HFFc6 (cell line): ENCODE measurements at places on chromosomes 7 and 10.

GRCh38 chr10:103021900-103022293 lies 103.8 kb downstream of the CNNM2 start:
- no peak overlapping the region for H3K27ac ChIP-seq
- no peak for DNase-seq
- no peaks in the 10 kb centered on the region for H3K36me3 ChIP-seq

DNA sequence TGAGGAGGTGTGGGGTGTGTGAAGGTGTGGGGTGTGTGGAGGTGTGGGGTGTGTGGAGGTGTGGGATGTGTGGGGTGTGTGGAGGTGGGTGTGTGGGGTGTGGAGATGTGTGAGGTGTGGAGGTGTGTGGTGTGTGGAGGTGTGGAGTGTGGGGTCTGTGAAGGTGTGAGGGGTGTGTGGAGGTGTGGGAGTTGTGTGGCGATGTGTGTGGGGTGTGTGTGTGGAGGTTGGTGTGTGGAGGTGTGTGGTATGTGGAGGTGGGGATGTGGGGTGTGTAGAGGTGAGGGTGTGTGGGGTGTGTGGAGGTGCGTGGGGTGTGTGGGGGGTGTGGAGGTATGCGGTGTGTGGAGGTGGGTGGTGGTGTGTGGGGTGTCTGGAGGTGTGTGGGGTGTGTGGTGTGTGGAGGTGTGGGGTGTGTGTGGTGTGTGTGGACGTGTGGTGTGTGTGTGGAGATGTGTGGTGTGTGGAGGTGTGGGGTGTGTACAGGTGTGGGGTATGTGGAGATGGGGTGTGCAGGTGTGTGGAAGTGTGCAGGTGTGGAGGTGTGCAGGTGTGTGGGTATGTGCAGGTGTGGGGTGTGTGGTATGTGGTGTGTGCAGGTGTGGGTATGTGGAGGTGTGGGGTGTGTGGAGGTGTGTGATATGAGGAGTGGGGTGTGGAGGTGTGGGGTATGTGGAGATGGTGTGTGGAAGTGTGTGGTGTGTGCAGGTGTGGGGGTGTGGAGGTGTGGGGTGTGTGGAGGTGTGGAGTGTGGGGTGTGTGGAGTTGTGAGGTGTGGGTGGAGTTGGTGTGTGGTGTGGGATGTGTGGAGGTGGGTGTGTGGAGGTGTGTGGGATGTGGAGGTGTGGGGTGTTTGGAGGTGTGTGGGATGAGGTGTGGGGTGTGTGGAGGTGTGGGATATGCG lies 34.5 kb downstream of the SPDYE17 start:
- H3K27ac ChIP-seq = no peak overlapping the region
- no peak for DNase-seq
- no peak overlapping the region for H3K4me3 ChIP-seq
- H3K27me3 ChIP-seq = no peaks in the 10 kb centered on the region; the same call in 1 of the 2 replicates
- H3K36me3 ChIP-seq = no peaks in the 10 kb centered on the region

DNA sequence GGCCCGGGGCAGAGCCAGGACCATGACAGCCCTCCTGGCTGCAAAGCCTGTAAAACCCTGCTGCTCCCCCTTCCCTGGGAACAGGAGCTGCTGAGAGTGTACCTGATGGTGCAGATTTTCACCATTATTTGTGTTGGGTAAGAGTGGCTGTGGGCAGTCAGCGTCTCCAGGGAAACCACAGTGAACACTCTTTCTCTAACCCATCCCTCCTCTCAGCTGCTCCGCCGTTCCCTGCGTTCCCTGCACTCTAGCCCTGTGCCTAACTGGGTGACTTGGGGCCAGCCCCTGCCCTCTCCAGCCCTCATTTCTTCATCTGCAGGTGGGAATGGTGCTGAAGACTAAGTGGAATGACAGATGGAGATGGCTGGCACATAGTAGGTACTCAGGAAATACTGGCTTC lies 75.9 kb upstream of the PCBD1 start:
- no peaks in the 10 kb centered on the region for H3K36me3 ChIP-seq
- DNase-seq = no peak
- H3K4me1 ChIP-seq = no peaks in the 10 kb centered on the region
- no peak overlapping the region for H3K27ac ChIP-seq

DNA sequence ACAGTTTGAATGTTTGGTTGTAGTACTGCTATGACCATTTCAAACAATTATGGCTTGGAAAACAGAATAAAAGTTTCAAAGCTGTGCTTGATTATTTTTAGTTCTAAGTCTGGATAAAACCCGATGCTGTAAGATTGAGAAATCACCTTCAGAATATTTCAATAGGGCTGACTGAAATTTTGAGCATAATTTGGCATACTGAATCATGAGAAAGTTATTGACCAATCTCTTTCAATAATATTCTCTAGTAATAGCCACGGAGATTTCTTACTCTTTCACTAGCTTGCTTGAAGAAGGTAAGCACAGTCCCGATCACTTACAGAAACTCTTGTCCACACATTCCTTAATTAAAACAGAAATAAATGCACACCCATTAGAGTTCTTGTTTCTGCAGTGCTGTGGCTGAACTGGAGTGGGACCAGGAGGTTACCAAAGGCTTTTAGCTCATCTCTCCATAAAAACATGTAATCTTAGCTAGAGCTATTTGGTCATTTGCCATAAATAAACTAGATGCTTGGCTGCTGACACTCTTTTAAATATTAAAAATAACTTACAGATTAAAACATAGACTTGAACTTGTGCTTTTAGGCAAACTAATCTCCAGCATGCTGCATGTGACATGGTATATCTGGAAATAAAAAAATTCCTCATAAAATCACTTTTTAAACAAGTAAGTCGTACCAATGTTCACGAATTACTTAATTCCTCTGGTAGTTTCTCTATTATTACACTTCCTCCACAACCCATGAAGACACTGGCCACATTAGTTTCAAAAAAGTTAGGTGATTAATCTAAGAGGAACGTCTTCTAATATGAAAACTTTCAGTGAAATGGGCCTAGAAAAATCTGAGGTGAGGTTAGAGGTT lies 97.8 kb downstream of the AGMO start:
- H3K36me3 ChIP-seq = no peaks in the 10 kb centered on the region
- peak; percentile 2 for DNase-seq
- peak overlapping the region; percentile 57 for H3K27ac ChIP-seq
- peak overlapping the region; percentile 41 for H3K4me3 ChIP-seq

DNA sequence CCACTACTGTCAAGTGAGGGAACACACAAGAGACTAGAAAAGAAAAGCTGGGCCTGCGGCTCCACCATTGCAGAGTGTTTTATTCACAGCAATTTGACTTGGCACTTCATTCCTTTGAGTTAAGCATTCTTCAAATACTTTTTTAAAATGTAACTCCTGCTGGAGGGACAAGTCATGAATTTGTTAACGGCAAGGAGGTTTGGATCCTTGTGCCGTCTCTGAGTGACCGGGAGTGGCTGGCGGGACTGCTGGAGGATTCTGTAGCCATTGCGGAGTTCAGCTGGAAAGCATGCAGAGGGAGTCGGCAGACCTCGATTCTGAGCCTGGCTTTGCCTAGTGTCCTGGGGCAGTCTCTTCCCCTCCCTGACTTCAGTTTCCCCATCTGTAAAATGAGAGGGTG lies 9.8 kb downstream of the HSPA12A start:
- peak overlapping the region; percentile 88 for H3K27ac ChIP-seq
- H3K4me1 ChIP-seq = peaks cover 72% of the 10 kb centered on the region
- peaks cover 10% of the 10 kb centered on the region for H3K36me3 ChIP-seq
- peaks cover 2% of the 10 kb centered on the region; the same call in 1 of the 2 replicates for H3K27me3 ChIP-seq
- DNase-seq = peak; percentile 23

DNA sequence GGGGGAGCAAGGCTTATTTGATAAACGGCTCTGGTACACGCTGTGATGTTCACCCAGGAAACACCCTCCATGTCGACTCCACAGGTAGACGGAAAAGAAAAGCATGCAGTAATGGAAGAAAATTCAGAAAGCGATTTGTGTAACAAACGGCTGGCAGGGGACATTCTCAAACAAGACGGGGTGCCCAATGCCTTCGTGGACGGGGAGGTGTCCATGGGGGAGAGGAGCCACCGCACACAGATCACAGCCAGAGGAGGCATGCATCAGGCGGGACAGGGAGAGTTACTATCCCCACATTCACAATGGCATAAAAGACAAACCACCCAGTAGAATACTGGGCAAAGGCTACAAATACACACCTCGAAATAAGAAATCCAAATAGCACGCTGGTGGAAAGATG lies 20.1 kb downstream of the CNPY1 start:
- H3K4me3 ChIP-seq = no peak overlapping the region
- no peaks in the 10 kb centered on the region for H3K4me1 ChIP-seq
- H3K27me3 ChIP-seq = peaks cover 33% of the 10 kb centered on the region
- no peaks in the 10 kb centered on the region for H3K36me3 ChIP-seq

GRCh38 chr7:76430836-76431235 lies 6.1 kb downstream of the ZP3 start:
- peaks cover 6% of the 10 kb centered on the region; the same call in 1 of the 2 replicates for H3K4me1 ChIP-seq
- peaks cover 2% of the 10 kb centered on the region for H3K27me3 ChIP-seq
- H3K36me3 ChIP-seq = no peaks in the 10 kb centered on the region
- DNase-seq = no peak
- no peak overlapping the region for H3K4me3 ChIP-seq
- H3K27ac ChIP-seq = no peak overlapping the region

- H3K36me3 ChIP-seq = no peaks in the 10 kb centered on the region
- no peaks in the 10 kb centered on the region for H3K27me3 ChIP-seq
- H3K27ac ChIP-seq = peak overlapping the region; percentile 54
- peaks cover 74% of the 10 kb centered on the region for H3K4me1 ChIP-seq
- H3K4me3 ChIP-seq = peak overlapping the region; percentile 72
Observed at GRCh38 chr10:109282510-109282909, 640.8 kb downstream of the XPNPEP1 start.

DNA sequence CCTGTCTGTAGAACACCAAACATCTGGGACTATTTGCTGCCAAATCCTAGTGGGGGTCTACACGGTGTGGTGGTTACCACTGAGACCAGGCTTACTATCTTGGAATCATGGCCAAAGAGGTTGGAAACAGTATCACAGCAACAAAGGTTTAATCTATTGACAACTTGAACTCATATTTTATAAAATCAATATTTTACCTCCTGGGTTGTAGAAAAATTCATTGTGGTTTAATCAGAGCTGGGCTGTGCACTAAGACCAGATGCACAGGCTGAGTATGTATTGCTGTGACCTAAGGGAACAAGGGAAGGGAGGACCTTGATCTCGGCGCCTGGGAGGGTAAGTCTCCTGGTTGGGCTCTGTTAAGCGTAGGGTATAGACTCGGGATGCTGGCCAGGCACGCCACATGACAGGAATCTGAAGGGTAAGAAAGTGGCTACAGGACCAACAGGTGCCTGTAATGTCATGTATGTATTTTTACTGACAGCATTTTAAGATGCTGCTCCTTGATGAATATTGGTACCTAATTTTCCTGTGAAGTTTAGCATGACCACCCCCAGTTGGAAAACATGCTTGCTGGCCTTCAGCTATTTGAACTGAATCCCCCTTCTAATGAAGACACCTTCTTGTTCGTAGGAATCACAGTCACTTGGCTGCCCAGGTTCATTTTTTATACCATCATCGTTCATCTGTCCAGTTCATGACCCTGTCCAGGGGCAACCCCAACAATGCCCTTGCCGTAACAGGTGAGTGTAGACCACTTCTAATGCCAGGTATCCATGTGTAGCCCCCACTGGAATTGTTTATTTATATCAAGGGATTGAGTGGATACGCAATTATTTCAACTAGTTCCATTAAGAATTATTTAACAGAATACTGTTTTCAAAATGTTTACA lies 79.5 kb downstream of the EZH2 start:
- H3K36me3 ChIP-seq = peaks cover 20% of the 10 kb centered on the region
- H3K27me3 ChIP-seq = peaks cover 4% of the 10 kb centered on the region; the same call in 1 of the 2 replicates
- no peak overlapping the region for H3K4me3 ChIP-seq

- no peak overlapping the region for H3K4me3 ChIP-seq
- peaks cover 26% of the 10 kb centered on the region for H3K36me3 ChIP-seq
- H3K4me1 ChIP-seq = peaks cover 95% of the 10 kb centered on the region
- peak; percentile 84 for DNase-seq
- peak overlapping the region; percentile 63 for H3K27ac ChIP-seq
- peaks cover 4% of the 10 kb centered on the region; the same call in 1 of the 2 replicates for H3K27me3 ChIP-seq
Observed at GRCh38 chr10:68096913-68097516, 12.3 kb upstream of the MYPN start.

GRCh38 chr10:28633750-28634149 lies 43.6 kb upstream of the BAMBI start:
- DNase-seq = no peak
- H3K36me3 ChIP-seq = no peaks in the 10 kb centered on the region
- H3K4me3 ChIP-seq = no peak overlapping the region
- H3K4me1 ChIP-seq = peaks cover 8% of the 10 kb centered on the region
- no peak overlapping the region for H3K27ac ChIP-seq
- peaks cover 21% of the 10 kb centered on the region for H3K27me3 ChIP-seq

DNA sequence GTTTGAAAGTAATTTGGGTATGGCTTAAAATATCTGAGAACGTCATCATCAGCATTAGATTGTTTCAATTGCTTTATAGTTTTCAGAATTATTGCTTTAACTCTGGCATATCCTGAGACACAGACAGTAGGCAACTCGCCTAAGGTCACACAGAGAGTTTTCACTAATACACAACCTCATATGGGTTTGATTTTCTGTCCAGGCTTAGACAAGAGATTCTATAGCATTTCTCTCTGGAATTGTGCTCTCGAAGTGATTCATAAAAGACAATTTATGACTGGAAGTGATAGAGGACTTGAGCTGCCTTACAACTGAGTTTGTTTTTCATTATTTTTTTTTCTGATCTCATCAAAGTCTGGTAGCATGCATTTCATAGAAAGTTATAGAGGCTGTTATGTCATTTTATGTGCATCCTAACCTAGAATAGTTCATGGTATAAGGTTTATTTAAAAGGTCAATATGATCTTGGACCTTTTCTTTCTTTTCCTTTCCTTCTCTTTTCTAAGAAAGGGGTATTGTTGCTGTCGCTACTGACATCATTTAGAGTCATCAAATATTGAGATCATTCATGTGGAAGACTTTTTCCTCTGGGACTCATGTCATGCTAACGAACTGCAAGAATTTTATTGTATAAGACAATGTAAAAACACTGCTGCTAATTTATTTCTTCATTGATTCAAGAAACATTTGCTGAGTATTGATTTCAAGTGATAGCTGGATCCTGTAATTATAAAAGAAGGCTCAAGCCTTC lies 278.2 kb downstream of the PLXDC2 start:
- no peaks in the 10 kb centered on the region for H3K36me3 ChIP-seq
- no peak overlapping the region for H3K4me3 ChIP-seq
- DNase-seq = no peak
- no peaks in the 10 kb centered on the region for H3K27me3 ChIP-seq

GRCh38 chr7:1169409-1170368 lies 9.7 kb upstream of the ZFAND2A start:
- no peak overlapping the region for H3K27ac ChIP-seq
- H3K27me3 ChIP-seq = peaks cover 3% of the 10 kb centered on the region
- no peak overlapping the region for H3K4me3 ChIP-seq

GRCh38 chr7:155326385-155326784 lies 28.7 kb downstream of the INSIG1 start:
- no peaks in the 10 kb centered on the region; the same call in 1 of the 2 replicates for H3K36me3 ChIP-seq
- peaks cover 4% of the 10 kb centered on the region; the same call in 1 of the 2 replicates for H3K27me3 ChIP-seq
- H3K27ac ChIP-seq = no peak overlapping the region
- no peak overlapping the region for H3K4me3 ChIP-seq
- DNase-seq = no peak

DNA sequence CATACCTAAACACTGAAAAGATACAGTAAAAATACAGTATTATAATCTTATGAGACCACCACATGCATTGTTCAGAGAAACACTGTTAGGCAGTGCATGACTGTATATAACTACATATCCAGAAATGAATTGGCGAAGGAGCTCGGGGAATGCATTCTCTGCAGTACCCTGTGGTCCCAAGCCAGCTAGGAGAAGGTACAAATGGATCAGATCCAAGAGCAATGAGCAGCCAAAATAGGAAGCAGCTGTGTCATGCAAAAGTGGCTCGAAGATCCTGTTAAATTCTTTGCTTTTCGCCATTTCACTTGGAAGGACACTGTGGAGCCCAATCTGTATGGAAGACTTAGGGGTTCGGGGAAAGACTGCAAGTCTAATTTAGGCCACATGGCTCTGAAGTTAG lies 334.8 kb downstream of the TNS3 start:
- H3K27ac ChIP-seq = no peak overlapping the region
- no peak overlapping the region for H3K4me3 ChIP-seq
- H3K4me1 ChIP-seq = no peaks in the 10 kb centered on the region
- DNase-seq = no peak
